ENCODE measurements at places on chromosomes 3 and 15. TPM values are rescaled to one million over a fixed set of nuclear protein-coding genes. Genes with fewer than 3 reads are reported as not detected.

The HIGD2B gene
- not detected for total RNA-seq

The TRH gene
- total RNA-seq = not detected

The PRICKLE2 gene
- 72.5 TPM for total RNA-seq

The DOCK3 gene
- total RNA-seq = 0.66 TPM

The GOLGA8O gene
- 0.33 TPM for total RNA-seq

The C3orf49 gene
- not detected for total RNA-seq

The MYO5A gene
- 34.1 TPM for total RNA-seq

The NOP10 gene
- 130 TPM for total RNA-seq

The CYP1A2 gene
- total RNA-seq = not detected

The NISCH gene
- total RNA-seq = 67.7 TPM

The PP2D1 gene
- not detected for total RNA-seq

The CACNA2D2 gene
- 1.5 TPM for total RNA-seq

The EPHB3 gene
- 7.9 TPM for total RNA-seq

The SPTSSB gene
- total RNA-seq = 1.5 TPM

The CCR2 gene
- total RNA-seq = 1.3 TPM

The B4GALT4 gene
- 14.1 TPM for total RNA-seq

The HYKK gene
- 14.7 TPM for total RNA-seq

The RHOV gene
- 8.5 TPM for total RNA-seq

The NR1I2 gene
- 0.29 TPM for total RNA-seq

The ATP8B4 gene
- total RNA-seq = 9.5 TPM

The MAGEL2 gene
- 0.15 TPM for total RNA-seq

The SCN5A gene
- 0.33 TPM for total RNA-seq

The ESYT3 gene
- 2.3 TPM for total RNA-seq

The FEZF2 gene
- not detected for total RNA-seq

The DAZL gene
- not detected for total RNA-seq

The CFAP20DC gene
- 2.4 TPM for total RNA-seq

The CXCR6 gene
- 4.3 TPM for total RNA-seq

The SPATA12 gene
- 0.29 TPM for total RNA-seq

The SNX22 gene
- total RNA-seq = 0.98 TPM

The SPINT1 gene
- 134 TPM for total RNA-seq

The NR2F2 gene
- 22.9 TPM for total RNA-seq

The ADAMTSL3 gene
- total RNA-seq = 3.9 TPM

The P3H2 gene
- total RNA-seq = 12.3 TPM

The SCAP gene
- total RNA-seq = 54.7 TPM

The ITPKA gene
- total RNA-seq = 0.15 TPM

The STAB1 gene
- total RNA-seq = 149 TPM

The CTNNB1 gene
- total RNA-seq = 419 TPM

The ROBO1 gene
- 23.6 TPM for total RNA-seq
